ENCODE measurements at places on chromosomes 6 and 20. TPM values are rescaled to one million over a fixed set of nuclear protein-coding genes. Genes with fewer than 3 reads are reported as not detected.

DNA sequence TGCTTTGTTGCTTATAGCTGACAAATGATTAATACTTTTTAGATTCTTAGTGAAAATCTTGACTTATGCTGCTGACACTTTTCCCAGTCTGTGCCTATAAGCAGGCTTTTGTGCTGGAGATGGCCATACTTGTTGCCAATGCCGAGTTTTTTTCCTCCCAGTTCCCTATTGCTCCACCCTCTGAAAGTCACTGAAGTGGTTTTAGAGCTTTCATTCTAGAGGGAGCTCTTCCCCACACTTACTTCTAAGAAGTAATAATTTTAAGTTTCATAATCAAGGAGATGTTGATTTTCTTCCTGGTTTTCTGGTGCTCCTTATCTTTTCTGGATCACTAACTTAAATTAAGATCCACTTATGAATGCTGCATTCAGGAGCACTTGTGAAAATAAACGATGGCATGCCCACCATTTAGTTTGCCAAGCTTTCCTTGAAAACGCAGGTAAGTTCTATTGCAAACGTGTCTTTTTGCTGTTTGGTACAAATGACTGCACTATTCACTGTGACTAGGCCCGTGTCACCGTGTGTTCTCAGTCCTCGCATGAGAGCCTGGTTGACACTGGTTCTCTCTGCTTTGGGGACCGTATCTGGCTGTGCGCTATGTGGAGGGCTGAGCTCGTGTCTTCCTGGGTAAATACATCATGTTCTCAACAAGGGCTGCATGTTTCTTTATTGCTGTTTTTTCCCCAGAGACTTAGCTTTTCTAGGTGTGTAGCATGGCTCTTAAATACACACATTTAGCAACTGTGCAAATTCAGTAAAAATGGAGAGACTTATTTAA is 50.2 kb downstream of the GFRA4 start:
- DNase-seq = no peak
- H3K36me3 ChIP-seq = no peaks in the 10 kb centered on the region
- no peak overlapping the region for H3K27ac ChIP-seq
- H3K27me3 ChIP-seq = no peaks in the 10 kb centered on the region

GRCh38 chr20:20317621-20318364 is 50.1 kb upstream of the INSM1 start:
- no peaks in the 10 kb centered on the region for H3K36me3 ChIP-seq
- H3K4me1 ChIP-seq = no peaks in the 10 kb centered on the region
- H3K4me3 ChIP-seq = no peak overlapping the region

The GABRR1 gene
- total RNA-seq = 0.12 TPM

DNA sequence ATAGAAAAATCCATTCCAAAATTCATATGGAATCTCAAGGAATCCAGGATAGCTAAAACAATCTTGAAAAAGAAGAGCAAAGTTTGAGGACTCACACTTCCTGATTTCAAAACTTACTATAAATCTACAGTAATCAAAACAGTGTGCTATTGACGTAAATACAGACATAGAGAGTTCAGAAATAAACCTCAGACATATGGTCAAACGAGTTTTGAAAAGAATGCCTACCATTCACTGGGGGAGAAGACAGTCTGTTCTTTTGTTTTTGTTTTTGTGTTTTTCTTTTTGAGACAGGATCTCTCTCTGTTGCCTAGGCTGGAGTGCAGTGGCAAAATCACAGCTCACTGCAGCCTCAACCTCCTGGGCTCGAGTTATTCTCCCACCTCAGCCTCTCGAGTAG is 25.3 kb upstream of the PROKR2 start:
- no peaks in the 10 kb centered on the region for H3K36me3 ChIP-seq
- no peaks in the 10 kb centered on the region for H3K4me1 ChIP-seq
- H3K4me3 ChIP-seq = no peak overlapping the region
- no peaks in the 10 kb centered on the region for H3K27me3 ChIP-seq
- no peak for DNase-seq

DNA sequence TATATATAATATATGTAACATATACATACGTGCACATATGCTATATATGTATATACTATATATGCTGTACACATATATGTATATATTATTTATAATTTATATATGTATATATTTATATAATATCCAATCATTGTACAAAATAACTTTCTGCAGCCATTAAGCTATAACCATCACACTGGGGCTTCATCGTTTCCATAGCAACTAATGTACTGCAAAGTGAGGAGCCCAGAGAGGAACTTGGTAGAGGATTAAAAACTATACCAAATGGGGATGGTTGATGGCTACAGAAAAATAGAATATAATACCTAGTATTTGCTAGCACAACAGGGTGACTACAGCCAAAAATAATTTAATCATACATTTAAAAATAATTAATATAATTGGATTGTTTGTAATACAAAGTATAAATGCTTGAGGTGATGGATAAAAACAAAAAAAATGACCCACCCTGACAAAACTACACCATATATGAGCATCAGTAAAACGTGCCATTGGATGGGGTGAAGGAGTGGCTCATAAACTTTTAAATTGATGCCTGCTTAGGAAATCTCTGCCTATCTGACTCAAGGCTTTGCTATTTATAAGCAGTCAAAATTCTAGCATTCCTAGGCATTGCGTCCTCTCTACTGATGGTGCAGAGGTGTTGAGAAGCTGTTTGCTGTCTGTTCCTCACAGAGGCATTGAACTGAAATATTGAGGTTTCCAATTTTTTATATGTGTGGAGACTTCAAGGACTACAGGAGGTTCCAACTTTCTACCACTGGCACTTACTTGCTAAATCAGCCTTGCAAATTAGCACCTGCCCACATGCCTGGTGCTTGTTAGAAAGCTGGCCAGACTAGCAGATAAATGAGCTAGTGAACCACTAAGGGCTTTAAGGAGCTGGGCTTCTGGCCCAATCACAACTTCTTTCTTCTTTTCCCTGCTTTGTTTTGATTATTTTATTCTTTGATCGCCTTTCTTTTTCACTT is 190.1 kb downstream of the SCP2D1 start:
- H3K36me3 ChIP-seq = no peaks in the 10 kb centered on the region
- no peaks in the 10 kb centered on the region for H3K27me3 ChIP-seq
- H3K4me3 ChIP-seq = no peak overlapping the region
- no peak for DNase-seq

Data from Caco-2 (cell line).